NCI-H345 (cell line): ENCODE measurements at places on chromosomes 16 and 17.
A peak's percentile ranks its signal among the peaks of the same experiment; 100 is the strongest.

GRCh38 chr16:58842156-58842555 is 108.0 kb upstream of the GOT2 start:
- no peak for DNase-seq

DNA sequence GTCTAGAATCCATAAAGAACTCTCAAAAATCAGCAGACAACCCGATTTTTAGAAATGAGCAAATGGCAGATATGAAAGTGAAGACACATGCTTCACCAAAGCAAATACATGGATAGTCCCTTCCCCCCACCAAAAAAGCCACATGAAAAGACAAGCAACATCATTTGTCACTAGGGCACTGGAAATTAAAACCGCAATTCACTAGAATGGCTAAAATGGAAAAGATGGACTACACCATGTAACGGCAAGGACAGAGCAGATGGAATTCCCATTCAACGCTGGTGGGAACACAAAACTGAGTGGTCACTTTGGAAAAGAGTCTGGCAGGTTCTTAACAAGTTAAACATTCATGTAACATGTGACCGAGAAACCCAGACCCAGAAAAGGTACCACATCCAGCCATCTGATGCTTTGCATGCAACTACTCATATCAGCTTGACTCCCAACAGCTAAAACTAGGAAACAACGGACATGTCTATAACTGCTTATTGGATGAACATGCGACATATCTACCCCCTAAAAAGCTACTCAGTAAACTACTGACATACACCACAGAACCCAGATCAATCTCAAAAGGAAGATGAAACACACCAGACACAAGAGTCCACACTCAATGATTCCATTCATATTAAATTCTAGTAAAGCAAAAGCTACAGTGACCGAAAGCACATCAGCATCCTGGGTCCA is 132.6 kb downstream of the ZNF778 start:
- no peak for DNase-seq

DNA sequence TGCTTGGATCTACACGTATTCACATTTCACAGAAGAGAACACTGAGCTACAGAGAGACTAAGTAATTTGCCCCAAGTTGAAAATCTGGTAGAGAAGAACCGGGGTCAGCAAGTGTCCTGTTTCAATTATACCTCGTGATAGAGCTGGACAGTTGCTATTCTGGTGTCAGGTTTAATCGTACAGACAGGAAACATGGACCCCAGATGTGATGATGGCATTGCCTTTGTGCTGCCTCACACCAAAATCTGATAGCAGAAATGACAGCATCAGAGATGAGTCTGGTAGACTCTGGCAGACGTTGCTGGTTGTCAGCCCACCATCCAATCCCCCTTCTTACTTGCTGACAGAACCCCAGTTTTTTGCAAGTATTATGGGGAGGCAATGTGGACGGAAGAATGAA is 112.1 kb upstream of the FOXF1 start:
- DNase-seq, result no peak

GRCh38 chr16:78641433-78641832 is 542.0 kb downstream of the WWOX start:
- no peak for DNase-seq

DNA sequence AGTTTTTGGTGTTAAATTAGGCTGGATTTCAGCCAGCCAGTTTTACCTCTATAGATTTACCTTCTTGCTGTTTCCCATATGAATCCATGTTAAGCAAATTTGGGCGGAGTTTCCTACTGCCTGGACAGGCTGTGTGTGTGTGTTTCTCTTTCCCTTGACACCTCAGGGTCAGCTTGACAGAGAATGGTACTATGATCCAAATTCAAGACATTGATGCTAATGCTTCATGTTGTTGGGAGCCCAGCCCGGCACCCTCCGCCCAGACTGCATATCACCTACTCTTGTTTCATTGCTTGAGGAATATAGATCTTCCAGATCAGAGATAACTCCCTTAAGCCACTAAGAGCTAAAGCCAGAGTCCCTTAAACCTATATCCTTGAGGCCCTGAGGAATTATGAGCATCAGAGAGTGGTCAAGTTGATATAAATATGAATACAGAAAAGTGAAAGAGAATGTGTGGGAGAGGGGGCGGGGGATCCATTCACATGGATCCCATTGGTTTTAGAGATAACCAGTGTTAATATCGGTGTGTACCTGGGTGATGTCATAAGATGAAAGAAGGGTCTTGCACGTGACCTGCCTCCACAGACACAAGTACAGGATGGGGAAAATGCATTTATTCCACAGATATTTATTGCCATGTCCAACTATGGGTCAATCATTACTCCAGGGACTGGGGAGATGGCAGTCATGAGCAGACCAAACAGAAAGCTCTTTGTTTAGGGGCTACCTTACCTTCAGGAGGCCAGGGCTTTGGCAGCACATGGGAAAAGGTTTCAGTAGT is 69.7 kb downstream of the WIPI1 start:
- DNase-seq, result no peak

DNA sequence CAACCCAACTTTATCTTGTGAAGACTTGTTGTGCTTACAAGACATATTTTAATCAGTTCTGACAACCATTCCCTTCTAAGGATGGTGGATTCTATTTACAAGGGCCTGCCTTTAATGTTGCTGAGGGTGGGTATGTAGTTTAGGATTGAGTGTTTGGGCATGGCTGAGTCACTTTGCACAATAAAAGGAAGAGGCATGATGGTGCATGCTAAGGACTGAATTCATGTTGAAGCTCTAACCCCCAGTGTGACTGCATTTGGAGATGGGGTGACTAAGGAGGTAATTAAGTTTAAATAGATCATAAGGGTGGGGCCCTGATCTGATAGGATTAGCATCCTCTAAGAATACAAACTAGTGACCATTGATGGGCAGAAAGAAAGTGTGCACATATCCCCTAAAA is 196.1 kb upstream of the HS3ST3A1 start:
- DNase-seq, result no peak

- no peak for DNase-seq
Observed at GRCh38 chr16:68079626-68080344, 5.4 kb upstream of the NFATC3 start.

- no peak for DNase-seq
Observed at GRCh38 chr17:80604670-80605010, 60.0 kb downstream of the RPTOR start.

- DNase-seq, result no peak
Observed at GRCh38 chr17:8904201-8904600, 36.7 kb upstream of the PIK3R6 start.

DNA sequence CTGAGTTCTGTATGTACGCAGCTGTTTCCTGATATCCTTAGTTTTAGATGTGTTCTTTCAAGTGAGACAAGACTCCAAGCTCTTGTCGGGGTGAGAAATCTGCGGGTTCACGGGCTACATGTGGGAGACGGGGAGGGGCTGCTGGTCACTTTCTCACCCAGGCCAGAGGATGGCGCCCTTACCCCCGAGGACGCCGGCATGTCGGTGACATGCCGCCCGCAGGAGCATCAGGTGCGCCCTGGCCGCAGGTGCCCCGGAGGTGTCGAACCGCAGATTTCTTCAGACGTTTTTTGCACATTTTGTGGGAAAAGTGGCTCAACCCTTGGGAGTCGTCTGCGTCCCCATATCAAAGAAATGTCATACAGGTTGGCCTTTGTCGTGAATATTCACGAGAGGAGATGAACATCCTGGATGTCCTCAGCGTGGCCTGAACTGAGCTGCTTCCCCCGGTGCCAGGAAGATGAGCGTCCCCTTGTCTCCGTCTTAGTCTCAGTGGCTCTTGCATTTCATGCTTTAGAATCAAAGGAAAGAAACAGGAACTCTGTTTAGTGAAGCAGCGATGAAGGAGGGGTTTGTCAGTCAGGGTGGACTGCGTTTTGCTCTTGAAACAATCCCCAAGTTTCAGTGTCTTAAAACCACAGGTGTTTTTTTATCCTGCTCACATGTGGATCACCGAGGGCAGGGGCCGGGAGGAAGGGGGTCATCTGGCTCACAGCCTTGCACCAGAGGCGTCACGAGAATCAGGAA is 75.4 kb upstream of the ZNF750 start:
- no peak for DNase-seq

GRCh38 chr17:57999496-58000017 is 7.5 kb downstream of the SRSF1 start:
- DNase-seq, result peak; percentile 80

GRCh38 chr17:65530523-65531255 is 30.8 kb downstream of the AXIN2 start:
- no peak for DNase-seq

- DNase-seq, result no peak
Observed at GRCh38 chr17:63716426-63716825, 16.5 kb upstream of the LIMD2 start.

GRCh38 chr16:89569506-89570341 is 5.8 kb upstream of the CPNE7 start:
- DNase-seq, result no peak

DNA sequence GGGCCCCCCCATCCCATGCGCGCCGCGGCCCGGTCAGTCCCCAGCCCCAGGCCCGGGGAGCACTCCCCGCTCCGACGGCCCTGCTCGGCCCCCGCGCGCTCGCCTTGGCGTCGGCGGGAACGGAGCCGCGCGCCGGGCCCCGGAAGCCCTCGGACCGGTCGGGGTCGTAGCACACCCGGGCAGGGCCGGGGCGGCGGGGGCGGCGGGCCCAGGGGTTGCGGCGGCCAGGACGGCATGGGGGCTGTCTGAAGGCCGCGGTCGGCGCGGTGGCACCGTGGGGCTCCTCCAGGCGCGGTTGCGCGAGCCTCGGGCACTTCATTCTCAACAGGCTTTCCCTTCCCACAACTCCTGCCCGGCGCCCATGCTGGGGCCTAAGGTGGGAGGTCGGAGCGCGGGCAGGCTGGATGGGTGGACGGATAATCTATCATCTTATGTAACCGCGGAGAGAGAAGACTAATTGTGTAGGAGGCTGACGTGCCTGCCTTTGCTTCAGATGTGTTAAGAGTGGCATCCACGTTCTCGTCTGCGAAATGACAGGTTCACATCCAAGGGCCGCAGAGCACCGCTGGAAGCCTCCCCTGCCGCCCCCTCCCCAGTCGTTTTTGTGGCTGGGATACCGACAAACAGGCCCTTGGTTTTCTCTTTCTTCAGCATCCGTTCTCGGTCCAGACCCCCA is 708 bp downstream of the BAIAP2 start:
- no peak for DNase-seq
